ENCODE measurements at places on chromosomes 11 and 22. TPM values are rescaled to one million over a fixed set of nuclear protein-coding genes. Genes with fewer than 3 reads are reported as not detected.

DNA sequence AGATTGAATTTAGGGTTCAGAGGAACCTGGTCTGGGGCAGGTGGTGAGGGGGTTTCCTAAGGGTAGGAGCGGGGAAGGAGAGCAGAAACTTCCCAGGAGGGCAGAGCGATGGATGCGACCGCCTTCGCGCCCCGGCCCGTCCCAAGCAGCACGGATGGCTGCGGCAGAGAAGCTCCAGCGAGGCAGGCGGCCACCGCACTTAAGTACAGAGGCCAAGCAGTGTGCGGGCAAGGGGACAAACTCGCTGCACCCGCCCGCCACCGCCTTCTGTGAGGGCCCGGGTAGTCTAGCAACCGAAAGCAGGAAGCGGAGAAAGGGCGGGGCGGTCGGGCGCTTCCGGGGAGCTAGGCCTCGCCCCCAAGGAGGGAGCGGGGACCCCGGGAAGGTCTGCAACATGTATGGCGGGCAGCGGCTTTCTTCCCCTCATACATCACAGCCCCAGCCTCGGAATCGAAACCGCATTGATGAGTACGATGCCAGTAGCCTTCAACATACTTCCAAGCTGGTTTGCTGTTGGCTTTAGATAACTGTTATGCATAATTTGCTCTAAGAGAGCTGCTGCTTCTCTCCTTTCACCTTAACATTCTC is at the start of gene AGBL2:
Gene AGBL2 (minus strand): TSS at position 288 of the 588 bp plus-strand sequence. CDS start 719 bp downstream, outside the sequence.
- DNase-seq = no peak

GRCh38 chr11:68569357-68569756 is 108.8 kb downstream of the PPP6R3 start:
- no peak for DNase-seq

GRCh38 chr11:17410606-17411379 is 22.3 kb upstream of the KCNJ11 start:
- no peak for DNase-seq

DNA sequence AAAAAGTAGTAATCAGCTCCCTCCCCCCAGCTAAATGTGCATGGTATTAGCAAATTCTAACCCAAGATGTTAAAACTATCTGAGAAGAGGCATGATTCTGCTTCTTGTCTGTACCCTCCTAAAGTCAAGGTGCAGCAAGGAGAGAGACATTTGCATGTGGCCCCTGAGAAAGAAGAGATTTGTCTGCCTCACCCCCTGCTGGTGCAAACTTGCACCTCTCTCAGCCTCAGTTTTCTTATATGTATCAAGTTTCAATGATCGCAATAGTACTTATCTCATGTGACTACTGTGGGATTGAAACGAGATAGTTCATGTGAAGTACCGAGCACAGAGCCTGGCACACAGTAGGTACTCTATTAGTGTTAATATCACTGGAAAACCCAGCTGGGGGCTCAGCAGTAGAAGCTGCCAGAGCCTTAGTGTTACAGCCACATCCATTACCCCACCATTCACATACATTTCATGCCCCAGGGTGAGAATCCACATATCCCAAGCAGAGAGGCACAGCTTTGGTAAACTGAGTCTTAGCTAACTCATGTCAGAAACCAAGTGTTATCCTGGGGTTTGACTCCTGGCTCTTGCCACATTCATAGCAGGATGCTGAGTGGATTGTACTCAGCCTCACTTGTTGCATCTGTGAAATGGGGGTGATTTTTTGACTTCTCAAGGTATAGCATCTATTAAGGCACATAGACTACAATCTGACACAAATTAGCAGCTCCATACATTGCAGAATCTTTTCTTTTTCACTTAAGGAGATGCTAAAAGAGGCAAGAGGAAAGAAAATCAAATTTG is 24.9 kb downstream of the CD44 start:
- no peak for DNase-seq

GRCh38 chr11:63997104-63997700 is 11.0 kb downstream of the OTUB1 start:
- DNase-seq = no peak

RAB39A gene
- 0.07 TPM for total RNA-seq

POU2AF1 gene
- total RNA-seq = not detected

XKR3 gene
- total RNA-seq = not detected

APOA5 gene
- not detected for total RNA-seq

OR2AG2 gene
- total RNA-seq = 0.07 TPM

GRCh38 chr11:2578929-2579270 is 120.9 kb downstream of the KCNQ1OT1 start:
- DNase-seq = no peak

ACTN3 gene
- total RNA-seq = 0.07 TPM

DNA sequence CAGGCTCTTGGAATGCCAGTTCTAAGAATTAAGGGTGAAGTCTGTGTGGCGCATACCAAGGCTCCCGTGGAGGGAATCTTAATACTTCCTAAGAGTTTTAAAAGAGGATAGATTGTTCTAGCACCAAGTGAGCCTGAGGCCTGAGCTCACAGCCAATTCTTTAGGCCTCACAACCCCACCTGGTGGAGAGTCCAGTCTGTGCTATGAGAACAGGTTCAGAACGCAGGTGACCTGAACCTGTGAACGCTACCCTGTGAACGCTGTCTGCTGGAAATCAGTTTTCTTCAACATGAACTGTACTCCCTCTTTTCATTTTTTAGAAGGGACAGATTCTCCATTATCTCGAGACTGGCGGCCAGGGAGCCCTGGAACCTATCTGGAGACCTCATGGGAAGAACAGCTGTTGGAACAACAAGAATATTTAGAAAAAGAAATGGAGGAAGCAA is 43.2 kb upstream of the DLAT start:
- DNase-seq = no peak

GRCh38 chr11:122367809-122368231 is 251.8 kb upstream of the BLID start:
- DNase-seq = no peak

DNA sequence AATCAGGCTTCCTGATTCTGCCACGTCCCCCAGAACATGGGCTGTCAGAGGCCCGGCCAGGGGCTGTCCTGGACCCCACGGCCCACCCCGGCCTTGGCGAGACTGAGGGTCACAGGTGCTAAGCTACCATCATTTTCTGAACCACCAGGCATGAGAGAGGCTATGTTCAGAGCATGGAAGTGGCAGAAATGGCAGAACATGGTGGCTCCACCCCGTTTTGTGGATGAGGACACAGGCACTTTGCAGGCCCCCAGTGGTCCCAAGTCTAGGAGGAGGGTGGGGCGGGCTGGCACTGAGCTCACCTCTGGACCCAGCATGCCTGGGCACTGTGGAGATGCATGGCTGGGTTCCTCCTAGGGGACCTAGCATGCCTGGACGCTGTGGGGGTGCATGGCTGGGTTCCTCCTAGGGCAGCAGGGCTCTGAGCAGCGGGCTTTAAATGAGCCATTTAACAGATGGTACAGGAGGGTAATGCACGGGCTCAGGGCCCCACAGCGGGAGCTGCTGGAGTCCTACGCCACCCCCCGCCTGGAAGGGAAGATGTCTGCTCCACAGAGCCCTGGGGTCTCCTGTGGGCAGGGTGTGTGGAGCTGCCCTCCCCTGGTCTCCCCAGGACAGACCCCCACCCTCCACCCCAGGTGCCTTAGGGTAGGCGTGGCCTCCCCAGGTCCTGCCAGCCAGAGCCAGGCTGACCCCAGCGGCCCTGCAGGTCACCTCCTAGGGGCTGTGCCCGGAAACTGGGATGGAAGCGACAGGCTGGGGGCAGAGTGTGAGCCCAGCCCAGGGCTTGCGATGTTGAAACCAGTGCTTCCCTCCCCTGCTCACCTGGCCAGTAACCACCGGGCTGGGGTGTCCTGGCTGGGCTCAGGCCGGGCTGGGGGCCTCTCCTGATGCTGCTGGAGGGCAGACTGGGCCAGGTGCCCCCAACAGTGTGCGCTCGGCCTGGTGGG is 6.1 kb upstream of the MUC5AC start:
- DNase-seq = no peak

DNA sequence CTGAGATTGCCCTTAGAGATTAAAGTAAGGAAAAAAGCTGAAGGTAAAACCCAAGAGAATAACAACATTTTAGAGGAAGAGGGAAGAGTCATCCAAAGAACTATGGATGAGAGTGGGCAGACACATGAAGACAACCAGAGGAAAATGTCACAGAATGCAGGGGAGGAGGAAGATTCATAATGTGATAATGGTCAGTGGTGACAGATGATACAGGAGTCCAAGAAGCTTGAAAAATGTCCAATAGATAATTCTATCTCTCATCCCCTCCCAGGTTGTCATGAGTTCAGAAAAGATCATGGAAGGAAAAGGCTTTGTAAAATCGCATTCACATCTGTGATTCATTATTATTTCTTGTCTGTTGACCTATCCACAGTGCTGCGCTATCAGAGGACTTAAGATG is 282.3 kb upstream of the CCDC90B start:
- DNase-seq = no peak

- no peak for DNase-seq
Observed at GRCh38 chr11:96538104-96538503, 148.3 kb downstream of the JRKL start.

DNA sequence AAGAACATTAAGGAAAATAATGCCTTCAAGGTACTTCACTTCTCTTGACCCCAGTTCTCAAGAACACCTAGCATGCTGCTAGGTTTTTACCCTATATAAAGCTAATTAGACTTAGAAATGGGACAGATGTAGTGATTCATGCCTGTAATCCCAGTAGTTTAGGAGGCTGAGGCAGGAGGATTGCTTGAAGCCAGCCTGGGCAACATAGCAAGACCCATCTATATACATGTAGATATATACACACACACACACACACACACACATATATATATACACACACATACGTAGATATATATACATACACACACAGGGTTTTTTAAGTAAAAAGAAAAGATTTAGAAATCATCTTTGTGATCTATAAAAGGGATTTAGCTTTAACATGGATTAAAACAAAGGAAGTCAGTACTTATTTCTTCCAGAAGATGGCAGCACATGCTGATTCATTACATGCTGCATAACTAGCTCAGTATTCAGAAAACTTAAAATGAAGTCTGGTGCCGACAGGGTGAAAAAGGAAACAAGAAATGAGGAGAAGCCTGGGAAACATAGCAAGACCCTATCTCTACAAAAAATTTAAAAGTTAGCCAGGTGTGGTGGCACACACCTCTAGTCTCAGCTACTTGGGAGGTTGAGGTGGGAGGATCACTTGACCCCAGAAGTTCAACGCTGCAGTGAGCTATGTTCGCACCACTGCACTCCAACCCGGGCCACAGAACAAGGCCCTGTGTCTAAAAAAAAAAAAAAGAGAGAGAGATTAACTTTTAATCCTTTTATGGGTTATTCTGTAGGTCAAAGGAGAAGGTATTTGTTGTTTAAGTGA is 28.5 kb upstream of the RBX1 start:
- DNase-seq = peak; percentile 24

GRCh38 chr11:40370821-40371616 is 1088.4 kb downstream of the LRRC4C start:
- DNase-seq = no peak

NXPE4 gene
- not detected for total RNA-seq

C11orf52 gene
- not detected for total RNA-seq

- DNase-seq = no peak
Observed at GRCh38 chr11:48019217-48019584, 38.8 kb downstream of the PTPRJ start.

- DNase-seq = no peak
Observed at GRCh38 chr22:27477171-27477570, 324.4 kb downstream of the MN1 start.

TNNT3 gene
- not detected for total RNA-seq
